ENCODE measurements at places on chromosomes 1 and 21.
A peak's percentile ranks its signal among the peaks of the same experiment; 100 is the strongest.

- DNase-seq: no peak
These were observed 142.9 kb downstream of the TIAM1 start for GRCh38 chr21:31201144-31201543.

GRCh38 chr21:33302055-33302454 is 22.7 kb upstream of the IFNAR1 start:
- DNase-seq: no peak

DNA sequence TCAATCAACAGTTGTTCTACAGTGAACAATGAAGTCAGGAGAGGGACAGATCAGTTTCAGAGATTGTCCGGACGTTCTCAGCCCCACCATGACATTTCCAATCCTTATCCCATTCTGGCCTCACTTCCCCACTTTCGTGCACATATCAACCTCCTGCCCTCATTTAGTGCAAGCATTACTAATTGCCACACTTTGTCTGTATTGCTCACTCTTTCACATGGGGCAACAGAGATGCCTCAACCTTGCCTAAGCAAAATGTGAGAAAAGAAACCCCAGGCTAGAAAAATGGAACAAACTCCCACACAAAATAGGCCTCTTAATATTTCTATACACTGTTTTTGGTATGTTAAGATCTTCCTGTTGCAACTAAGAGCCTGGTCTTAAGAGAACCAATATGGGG is 8.9 kb upstream of the RGS1 start:
- DNase-seq: no peak

DNA sequence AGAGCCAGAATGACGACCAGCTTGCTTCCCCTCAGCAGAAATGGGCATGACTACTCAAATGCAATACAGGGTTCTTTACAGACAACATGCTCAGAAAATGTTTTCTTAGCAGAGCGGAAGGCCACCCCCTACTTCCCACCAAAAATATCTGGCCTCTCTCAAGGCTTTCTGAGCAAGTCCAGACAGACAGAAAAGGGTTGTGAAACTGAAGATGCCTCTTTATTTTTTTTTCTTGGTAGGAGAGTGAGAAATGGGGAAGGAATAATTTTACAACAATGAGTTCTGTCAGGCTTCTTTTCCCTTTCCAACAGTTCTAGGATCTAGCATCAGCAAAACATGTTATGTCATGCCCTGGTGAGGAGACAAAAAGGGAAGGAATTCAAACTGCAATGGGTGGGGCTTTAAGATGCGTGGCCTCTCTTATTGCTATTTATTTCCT is 172.0 kb upstream of the CAMK1G start:
- DNase-seq: no peak

DNA sequence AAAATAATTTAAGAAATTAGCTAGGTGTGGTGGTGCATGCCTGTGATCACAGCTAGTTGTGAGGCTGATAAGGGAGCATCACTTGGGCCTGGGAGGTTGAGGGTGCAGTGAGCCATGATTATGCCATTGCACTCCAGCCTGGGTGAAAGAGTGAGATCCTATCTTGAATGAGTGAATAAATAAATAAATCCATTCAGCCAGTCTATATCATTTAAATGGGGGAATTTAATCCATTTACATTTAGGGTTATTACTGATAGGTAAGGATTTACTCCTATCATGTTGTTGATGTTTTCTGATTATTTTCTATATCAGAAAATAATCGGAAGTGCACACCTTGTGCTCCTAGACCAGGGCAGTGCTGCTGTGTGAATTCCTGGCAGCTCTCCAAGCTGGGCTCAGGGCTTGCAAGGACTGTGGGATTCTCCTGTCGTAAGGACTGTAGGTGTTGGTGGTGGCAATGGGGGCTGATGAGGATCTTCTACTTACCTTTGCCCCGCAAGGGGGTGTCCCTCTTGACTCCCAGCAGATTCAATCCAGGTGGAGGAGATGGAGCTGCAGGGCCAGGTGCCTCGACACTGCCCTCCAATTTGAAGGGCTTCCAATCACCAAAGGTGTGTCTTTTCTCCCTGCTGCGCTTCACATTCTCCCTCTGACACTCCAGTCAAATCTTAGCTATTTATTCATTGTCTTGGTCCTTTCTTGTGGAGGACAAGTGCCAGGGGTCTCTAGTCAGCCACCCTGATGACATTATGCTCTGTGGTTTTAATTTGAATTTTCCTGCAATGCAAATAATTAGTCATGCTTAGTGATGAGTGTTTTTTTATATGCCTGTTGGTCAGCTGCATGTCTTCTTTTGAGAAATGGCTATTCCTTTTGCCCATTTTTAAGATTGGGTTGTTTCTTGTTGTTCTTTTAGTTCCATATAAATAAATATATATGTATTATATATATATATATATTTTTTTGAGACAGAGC is 14.1 kb upstream of the TRAPPC10 start:
- no peak for DNase-seq

- DNase-seq: no peak
These were observed 58.0 kb upstream of the ETV3 start for GRCh38 chr1:157196245-157196543.

DNA sequence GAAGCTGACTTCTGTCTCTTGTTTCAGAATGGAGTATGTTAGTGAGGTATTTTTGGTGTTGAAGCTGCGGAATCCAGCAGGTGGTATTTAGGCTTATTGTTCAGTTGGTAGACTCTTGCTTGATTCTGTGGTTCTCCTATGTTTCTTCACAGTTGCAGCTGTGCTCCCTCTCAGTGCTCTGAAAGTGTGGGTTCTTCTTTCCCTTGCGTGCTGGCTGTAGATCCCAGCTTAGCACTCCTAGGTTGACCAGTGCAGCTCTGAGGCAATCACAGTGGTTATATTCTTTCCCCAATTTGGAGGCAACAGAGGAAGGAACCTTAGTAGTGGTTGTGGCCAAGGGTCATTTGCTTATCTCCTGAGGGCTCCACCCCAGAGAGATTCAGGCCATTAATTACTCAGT is 269.2 kb upstream of the NRIP1 start:
- no peak for DNase-seq

GRCh38 chr1:17412093-17412870 is 27.2 kb downstream of the RCC2 start:
- no peak for DNase-seq

DNA sequence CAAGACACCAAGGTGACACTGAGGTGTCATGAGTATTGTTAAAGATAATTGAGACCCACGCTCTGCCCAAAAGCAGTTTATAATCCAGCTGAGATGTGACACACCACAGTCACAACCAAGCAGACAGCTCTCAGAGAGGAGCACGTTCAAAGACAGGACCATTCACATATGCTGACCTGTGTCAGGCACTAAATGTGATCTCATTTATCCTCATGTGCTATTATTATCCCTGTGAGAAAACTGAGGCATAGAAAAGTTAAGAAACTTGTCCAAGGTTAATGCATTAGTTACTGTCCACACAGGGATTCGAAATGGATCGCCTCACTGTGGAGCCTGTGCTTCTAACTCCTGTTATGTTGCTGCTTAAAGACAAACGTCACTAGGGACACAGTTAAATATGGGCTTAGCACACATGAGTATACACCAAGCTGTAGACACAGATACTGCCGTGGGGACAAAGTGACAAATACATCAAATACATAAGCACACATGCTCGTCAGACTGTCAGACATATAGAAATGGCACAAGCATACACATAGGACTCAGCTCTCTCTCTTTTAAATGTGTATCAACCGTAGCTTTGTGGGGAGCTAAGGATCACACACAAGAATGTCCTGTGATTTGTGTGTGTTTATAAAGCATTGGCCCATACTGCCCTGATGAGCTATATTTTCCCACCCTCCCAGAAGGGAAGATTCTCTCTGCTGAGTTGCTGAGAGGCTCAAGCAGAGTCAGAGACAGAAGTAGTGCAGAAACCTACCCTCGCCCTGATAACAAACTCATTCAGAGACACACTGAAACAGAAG is 3.5 kb upstream of the IGSF8 start:
- DNase-seq: no peak

DNA sequence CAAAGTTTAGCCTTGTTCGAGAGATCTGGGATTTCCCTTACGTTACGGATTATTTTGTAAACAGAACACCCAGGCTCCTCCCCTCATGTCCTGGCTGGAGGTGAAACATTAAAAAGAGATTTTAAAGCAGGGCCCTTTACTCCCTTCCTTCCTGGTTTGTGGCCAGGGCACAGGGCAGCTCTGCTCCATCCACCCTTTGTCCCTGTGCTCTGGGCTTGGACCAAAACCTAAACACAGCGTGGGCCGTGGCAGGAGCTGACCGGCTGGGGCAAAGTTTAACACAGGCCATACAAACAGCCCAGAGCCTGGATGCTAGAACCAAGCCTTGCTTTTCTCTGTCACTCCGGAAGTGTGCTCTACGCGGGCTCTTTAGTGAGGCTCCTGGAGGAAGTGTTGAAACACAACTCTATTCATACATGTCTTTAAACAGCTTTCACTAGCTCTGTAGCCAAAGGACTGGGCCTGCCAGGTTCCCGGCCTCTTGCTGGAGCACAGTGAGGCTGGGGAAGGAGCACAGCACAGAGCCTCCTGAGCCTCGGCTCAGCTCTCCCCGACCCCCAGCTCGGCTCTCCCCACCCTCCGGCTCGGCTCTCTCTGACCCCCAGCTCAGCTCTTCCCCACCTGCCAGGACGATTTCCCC is 84.7 kb downstream of the PDE9A start:
- no peak for DNase-seq

- peak; percentile 93 for DNase-seq
These were observed 19.4 kb downstream of the RRP15 start for GRCh38 chr1:218304281-218305039.

- no peak for DNase-seq
These were observed 81.2 kb downstream of the EPHB2 start for GRCh38 chr1:22791831-22792347.

- DNase-seq: no peak
These were observed 20.5 kb downstream of the IQGAP3 start for GRCh38 chr1:156551869-156552268.

DNA sequence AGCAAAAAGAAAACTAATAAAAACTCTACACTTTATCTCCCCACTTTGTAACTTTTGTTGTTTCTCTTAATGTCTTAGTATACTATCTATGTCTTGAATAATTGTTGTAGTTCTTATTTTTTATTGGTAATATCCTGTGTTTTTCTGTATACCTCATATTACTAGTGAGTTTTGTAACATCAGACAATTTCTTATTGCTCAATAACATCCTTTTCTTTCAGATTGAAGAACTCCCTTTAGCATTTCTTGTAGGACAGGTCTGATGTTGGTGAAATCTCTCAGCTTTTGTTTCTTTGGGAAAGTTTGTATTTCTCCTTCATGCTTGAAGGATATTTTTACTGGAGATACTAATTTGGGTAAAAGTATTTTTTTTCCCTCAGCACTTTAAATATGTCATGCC is 79.8 kb upstream of the LRRC8B start:
- no peak for DNase-seq

DNA sequence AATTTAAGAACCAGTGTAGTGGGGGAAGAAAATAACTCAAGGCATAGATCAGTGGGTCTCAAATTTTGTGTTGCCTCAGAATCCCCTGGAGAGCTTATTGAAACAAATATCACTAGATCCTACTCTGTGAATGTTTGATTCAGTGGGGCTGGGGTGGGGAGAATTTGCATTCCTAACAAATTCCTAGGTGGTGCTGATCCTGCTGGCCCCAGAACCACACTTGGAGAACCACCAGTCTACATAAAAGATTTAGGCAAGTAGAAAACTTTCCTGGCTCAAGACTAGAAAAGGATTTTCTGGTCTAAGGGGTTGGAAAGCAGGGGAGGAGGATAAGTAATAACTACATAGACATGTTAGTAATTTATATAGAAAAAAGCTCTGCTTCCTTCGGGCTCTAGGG is 34.1 kb upstream of the C1orf21 start:
- DNase-seq: no peak

- DNase-seq: no peak
These were observed 1629.3 kb downstream of the MRPL39 start for GRCh38 chr21:23977971-23978370.

DNA sequence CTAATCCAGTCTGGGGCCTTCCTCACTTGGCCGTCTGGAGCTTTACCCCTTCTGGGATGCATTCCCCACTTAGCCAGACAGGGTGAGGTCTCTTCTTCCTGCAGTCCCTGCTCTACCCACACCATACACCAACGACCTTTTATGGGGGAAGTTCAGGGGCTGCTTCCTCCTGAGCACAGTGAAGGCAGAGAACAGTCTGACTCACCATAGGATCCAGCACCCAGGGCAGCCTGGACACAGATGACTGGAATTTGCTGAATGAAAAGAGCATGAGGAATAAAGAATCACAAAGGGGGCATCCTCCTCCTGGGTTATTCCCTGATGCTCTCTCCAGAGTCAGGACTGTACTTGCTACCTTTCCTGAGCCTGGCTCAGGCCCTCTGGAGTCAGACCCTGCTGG is 4.6 kb upstream of the FOXE3 start:
- DNase-seq: no peak

GRCh38 chr1:235369802-235370201 is 2.6 kb downstream of the TBCE start:
- DNase-seq: peak; percentile 11

- DNase-seq: no peak
These were observed 39.9 kb upstream of the SRSF10 start for GRCh38 chr1:24020025-24020424.

DNA sequence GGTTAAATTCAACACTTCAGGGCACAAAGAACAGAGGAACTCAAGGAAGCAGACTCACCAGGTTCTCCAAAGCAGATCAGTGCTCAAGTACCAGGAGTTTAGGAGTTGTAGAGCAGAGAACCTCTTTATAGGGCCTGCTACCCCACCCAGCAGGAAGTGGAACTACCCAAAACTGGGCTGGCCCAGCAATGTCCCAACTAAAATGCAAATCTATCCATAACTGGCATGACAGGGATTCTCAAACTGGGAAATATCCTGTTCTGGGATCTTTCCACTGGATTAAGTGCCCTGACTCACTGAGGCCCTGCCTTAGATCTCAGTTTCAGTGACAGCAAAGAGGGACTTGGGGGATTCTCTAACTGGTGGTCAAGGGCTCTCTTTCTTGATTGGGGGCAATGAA is at the start of gene SPRR2E:
TSS of gene SPRR2E (minus strand) at position 101 of the 400 bp plus-strand sequence. CDS start 775 bp downstream, outside the sequence.
- no peak for DNase-seq

- no peak for DNase-seq
These were observed 33.6 kb upstream of the CASZ1 start for GRCh38 chr1:10829965-10830515.

DNA sequence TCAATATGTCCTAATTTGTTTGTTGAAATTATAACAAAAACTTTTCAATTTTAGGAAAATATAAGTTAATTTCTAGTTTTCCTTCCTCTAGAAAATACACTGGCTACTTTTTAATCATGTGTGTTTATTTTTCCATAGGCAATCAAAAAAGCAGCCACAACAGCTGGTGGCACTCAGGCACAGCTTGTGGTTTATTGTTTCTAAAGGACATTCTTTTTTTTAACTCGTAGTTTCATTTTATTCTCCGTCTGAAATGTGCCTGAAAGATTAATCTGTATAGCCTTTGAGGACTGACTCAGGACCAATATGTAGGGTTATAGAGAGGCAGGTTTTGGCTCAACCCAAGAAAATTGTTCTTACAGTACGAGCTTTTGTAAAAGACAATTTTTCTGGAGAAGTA is 20.7 kb upstream of the STX12 start:
- no peak for DNase-seq

Measured in erythroblast (primary cell).